Activated T-helper 1 cell treated with anti-CD3 and anti-CD28 coated beads, Interleukin-2, amount 50 U/mL, for 16 hours (primary cell): ENCODE measurements at places on chromosomes 16 and 17.

- DNase-seq: no peak
Observed at GRCh38 chr17:1979182-1979985, 45.8 kb downstream of the RTN4RL1 start.

DNA sequence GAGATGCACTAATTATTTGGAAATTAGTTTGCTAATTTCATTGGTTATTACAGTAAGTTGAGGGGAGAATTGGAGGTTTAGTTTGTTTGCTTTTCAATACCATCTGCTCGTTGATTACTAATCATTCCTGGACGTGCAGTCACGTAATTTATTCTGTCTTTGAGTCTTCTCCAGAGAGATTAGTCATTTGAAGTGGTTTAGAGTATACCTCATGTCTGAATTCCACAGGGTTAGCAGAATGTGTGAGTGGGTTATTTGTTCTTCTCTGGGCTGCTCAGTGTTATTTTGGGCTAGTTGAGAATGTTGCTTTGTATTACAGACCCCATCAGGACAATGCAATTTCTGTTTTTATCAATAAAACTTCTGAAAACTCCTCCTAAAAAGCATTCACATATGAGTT is 265.0 kb downstream of the RBFOX1 start:
- no peak for DNase-seq

- no peak for DNase-seq
Observed at GRCh38 chr17:41792845-41793783, 6.6 kb upstream of the JUP start.

- DNase-seq: no peak
Observed at GRCh38 chr17:27379888-27380533, 76.2 kb upstream of the KSR1 start.

DNA sequence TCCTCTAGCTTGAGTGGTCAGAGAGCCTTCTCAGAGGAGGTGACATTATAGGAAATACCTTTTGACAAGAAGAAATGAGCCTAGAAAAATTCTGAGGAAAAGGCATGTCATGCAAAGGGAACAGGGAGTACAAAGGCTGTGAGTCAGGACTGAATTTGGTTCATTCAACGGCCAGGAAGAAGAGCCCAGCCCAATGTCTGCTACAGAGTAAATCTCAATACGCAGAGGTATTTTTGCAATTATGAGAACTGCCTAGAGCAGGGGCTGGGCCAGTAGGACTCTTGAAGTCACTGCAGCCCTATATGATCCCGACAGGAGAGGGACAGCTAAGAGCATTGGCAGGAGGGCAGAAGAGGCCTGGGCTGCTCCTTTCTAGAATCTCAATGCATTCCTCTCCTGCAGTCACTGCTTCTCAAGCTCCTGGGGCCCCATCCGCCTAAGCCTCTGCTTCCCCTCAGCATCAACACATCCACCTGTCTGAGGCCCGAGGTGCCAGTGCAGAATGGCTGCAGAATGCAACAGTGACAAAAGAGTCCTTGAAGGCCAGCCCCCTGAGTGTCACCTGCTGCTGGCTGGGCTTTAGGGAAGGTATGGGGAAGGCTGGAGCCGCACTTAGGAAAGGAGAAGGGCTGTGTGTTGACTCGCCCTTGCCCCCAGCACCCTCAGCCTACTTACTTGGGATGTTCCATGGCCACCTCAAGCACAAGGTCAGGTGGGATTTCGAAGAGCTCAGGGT is 20.1 kb downstream of the NOS2 start:
- no peak for DNase-seq

DNA sequence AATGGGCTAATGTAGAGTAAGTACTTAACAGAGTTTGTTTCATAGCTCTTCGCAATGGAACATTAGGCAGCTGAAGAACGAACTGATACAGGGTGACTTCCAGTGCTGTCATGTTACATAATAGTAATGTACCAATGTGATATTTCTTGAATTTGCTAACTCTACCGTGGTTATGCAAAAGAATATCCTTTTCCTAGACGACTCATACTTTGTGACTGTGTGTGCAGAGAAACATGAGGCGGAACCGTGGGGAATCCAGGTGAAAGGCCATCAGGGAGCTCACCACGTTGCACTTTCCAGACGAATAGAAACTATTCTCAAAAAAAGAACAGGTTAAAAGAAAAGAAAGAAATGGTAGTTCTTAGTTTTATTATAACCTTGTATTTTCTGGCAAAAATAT is 13.2 kb downstream of the NOB1 start:
- DNase-seq: no peak

- DNase-seq: no peak
Observed at GRCh38 chr16:80807906-80808305, 3.5 kb upstream of the CDYL2 start.

GRCh38 chr17:12522743-12523183 is 142.9 kb upstream of the MYOCD start:
- DNase-seq: no peak

- no peak for DNase-seq
Observed at GRCh38 chr16:22648141-22648540, 137.4 kb downstream of the NPIPB5 start.
